ENCODE measurements at places on chromosomes 1 and 21.
A peak's percentile ranks its signal among the peaks of the same experiment; 100 is the strongest.

DNA sequence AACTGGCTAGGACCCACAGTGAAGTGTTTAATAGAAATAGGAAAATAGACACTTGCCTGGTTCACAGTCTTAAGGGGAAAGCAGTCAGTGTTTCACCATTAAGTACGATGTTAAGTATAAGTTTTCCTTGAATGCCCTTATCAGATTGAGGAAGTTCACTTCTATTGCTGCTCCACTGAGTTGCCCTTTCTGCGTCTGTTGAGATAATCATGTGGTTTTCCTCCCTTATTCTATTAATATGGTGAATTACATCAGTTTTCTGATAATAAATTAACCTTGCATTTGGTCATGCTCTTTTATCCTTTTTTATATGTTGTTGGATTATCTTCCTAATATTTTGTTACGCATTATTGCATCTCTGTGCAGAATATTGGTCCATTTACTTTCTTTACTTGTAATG lies 21.4 kb downstream of the UTS2 start:
- no peak for DNase-seq

GRCh38 chr1:92736395-92736794 lies 48.5 kb downstream of the EVI5 start:
- DNase-seq: peak; percentile 17

DNA sequence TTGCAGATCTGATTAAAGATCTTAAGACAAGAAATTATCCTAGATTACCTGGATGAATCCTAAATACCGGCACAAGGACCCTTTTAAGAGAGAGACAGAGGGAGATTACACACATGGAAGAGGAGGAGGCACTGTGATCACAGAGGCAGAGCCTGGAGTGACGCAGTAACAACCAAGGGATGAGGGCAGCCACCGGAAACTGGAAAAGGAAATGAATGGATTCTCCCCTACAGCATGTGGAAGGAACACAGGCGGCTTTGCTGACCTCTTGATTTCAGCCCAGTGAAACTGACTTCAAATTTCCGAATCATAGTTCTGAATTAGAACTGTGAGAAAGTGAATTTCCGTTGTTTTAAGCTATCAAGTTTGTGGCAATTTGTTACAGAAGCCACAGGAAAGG lies 50.2 kb upstream of the IVNS1ABP start:
- DNase-seq: no peak

- DNase-seq: no peak
Observed at GRCh38 chr1:216815260-216816131, 92.3 kb upstream of the ESRRG start.

DNA sequence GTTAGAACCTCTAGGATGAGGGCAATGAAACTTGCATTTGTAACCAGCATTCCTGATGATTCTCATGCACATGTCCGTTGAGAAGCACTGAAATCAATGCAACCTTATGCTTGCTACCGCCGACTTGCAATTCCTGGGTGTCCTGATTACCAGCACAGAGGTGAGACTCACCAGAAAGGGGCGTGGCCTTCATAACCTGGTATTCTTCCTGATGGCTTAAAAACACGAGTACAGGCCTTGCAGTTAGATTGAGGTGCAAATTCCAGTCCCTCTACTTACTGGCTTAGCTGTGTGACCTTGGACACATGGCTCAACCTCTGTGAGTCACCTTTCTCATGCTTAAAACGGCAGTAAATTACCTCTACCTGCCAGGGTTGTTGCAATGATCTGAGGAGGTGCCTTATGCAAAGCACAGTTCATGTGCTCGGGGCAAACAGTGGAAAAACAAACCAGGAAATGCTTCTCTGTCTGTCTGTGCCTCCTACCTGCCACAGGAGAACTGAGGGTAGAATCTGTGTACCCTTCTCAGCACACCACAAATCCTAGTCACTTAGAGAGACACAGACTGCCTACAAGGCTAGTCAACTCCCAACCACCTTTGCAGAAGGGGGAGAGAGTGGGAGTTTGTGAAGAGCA lies 39.1 kb upstream of the ECE1 start:
- no peak for DNase-seq

DNA sequence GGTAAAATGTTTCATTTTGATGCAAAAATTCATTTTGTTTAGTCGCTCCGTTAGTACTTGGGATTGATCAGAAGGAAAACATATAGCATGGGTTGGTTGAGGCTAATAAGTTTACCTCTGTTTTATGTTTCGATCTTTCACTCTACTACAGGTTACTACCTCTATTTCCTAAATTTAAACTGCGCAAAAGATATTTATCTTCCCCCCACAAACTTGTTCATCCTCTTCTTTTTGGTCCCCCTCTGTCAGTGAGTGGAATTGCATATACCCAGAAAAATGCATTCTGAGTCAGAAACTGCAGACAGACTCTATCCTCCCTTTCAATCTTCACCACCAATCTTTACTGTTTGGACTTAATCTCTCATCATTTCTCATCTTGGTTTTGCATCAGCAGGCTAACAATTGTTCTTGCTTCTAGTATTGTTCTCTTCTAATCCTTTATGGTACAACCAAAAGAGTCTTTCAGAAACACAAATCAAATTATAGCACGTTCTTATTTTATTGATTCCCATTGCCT lies 316.0 kb upstream of the ADGRL4 start:
- DNase-seq: no peak

- no peak for DNase-seq
Observed at GRCh38 chr1:245823408-245824147, 668.8 kb downstream of the KIF26B start.

GRCh38 chr1:150168960-150169601 lies 19.4 kb downstream of the PLEKHO1 start:
- DNase-seq: peak; percentile 19

- no peak for DNase-seq
Observed at GRCh38 chr21:44702973-44703730, 6.2 kb downstream of the KRTAP10-12 start.

DNA sequence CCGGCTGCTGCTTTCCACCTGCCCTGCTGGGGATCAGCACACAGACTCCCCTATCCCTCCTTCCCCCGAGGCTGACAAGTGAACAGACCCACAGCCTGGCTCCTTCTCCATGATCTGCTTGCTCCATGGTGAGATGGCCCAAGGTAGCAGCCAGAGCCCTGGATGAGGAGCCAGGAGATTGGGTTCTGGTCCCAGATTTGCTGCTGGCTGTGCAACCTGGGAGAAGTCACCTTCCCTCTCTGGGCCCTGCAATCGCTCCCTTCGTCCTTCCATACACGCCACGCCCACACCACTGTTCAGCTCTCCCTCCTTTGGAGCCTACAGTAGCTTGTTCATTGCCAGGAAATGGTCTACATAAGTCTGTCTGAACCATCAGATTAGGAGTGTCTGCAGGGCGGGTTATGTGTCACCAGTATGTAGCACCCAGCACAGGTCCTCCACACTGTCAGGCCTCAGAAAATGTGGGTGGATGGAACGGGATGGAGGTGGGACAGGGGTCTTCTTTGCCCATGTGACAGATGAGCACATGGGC lies 9.2 kb upstream of the EPHA8 start:
- DNase-seq: no peak

DNA sequence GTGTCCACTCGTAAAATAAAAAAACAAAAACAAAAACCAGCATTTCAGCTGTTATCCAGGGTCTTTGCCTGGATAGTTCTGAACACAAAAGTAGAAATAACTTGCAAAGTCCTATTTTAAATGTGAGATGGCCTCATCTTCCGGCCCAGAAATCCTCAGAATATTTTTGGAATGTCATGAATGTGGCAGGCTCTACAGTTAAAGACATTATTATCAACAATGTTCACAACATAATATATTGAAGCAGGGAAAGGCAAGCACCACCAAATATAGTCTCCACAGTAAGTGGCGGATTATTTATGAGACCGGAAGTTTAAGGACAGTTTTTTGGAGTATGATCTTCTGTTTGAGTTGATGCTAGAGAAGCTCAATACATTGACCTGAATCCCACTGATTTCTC lies 1.2 kb upstream of the C1orf198 start:
- DNase-seq: no peak

GRCh38 chr1:17572264-17572985 lies 32.9 kb downstream of the ARHGEF10L start:
- DNase-seq: no peak

- DNase-seq: no peak
Observed at GRCh38 chr1:230122366-230123279, 55.6 kb downstream of the GALNT2 start.

- DNase-seq: no peak
Observed at GRCh38 chr1:176789571-176790090, 326.7 kb downstream of the PAPPA2 start.

DNA sequence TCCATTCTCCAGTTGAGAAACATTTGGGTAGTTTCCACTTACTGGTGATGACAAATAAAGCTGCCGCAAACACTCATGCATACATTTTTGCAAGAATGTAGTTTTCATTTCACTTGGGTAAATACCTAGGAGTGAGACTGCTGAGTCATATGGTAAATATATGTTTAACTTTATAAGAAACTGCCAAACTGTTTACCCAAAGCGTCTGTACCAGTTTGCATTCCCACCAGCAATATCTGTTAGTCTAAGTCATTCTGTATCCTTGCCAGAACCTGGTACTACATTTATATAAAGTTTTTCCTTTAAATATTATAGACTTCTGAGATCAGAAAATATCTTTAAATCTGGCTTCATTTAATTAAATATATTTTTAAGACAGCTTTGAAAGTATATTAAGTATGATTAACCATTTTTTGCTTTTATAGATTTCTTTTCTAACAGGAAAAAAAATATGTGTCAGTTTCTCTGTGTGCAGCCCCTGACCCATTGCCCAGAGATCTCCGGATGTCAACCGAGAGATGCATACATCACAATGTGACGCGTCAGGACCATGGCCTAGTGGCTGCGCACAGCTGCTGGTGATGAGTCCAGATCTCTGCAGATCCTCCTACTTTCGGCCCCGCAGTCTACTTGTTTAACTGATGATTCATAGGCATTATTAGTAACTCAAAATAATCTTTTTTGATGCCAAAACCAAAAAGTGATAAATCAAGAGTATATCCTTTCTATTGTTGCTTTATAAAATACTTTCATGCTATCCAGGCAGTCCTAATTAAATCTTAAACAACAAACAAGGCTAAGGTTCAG lies 227.1 kb upstream of the MAP1LC3C start:
- DNase-seq: no peak

Measured in SW 1271 (cell line).